Foreskin keratinocyte (primary cell): ENCODE measurements at places on chromosomes 1 and 21. TPM values are rescaled to one million over a fixed set of nuclear protein-coding genes. Genes with fewer than 3 reads are reported as not detected.
A peak's percentile ranks its signal among the peaks of the same experiment; 100 is the strongest.

- peak; percentile 88 for DNase-seq
Measured at GRCh38 chr1:116033322-116033721, 57.0 kb downstream of the SLC22A15 start.

GRCh38 chr1:19825298-19825697 lies 10.2 kb upstream of the RNF186 start:
- DNase-seq, result no peak

DNA sequence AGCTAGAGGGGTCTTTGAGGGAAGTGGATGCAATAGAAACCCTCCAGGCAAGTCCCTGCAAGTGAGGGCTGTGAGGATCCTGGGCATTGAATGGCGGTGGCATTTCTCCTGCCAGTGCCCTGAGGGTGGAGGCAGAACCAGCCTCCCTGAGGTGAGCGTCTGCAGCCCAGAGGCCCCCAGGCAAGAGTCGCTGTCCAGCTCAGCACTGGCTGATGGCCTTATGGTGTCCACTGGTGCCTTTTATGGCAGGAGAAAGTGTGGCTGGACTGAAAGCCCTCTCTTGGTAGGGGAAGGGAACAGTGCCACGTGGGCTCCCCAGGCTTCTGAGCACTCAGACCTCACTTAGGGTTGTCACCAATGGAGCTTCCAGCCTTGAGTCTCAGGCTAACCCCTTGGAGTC lies 77.3 kb downstream of the SH3BGR start:
- DNase-seq, result no peak

GRCh38 chr1:65434255-65434654 lies 13.8 kb downstream of the LEPR start:
- DNase-seq, result no peak

DNA sequence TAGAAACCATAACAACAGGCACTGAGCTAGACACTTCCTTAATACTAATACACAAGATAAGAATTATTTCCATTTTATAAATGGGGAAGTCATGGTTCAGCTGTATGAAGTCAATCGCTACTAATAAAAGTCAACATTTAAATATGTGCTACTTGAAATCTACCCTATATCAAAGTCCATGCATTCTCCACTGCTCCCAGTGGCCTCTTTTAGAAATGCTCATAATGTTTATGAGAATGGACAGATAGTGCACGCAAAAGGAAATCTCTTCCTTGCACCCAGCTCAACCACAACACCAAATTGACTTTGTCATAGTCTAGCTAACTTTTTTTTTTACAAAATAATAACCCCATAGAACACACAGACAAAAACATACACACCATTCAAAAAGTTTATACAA lies 281.7 kb upstream of the CXADR start:
- DNase-seq, result no peak

DNA sequence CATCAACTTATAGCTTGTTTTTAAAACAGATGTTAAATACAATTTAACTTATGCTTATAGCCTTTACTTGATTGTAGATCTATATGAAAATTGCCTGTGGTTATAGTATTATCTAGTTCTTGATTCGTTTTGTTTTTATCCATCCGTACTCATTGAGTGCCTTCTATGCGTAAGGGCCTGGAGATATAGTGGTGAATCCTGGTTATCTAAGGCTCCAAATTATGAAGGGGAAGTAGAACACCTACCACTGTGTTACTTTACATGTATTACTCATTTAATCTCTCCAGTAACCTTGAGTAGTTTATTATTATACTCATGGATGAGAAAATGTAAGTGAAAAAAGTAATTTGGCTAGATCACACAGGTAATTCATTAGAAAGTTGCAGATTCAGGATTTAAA lies 121.8 kb downstream of the OSBPL9 start:
- DNase-seq, result no peak

GRCh38 chr1:35447278-35447677 lies 109.9 kb downstream of the KIAA0319L start:
- no peak for DNase-seq

- DNase-seq, result no peak
Measured at GRCh38 chr1:36562181-36562685, 79.5 kb upstream of the CSF3R start.

- peak; percentile 38 for DNase-seq
Measured at GRCh38 chr1:207752456-207752998, 673 bp downstream of the CD46 start.

GRCh38 chr1:243251539-243251938 lies 3.5 kb downstream of the CEP170 start:
- DNase-seq, result no peak

GRCh38 chr1:236403905-236404696 lies 10.0 kb downstream of the EDARADD start:
- DNase-seq, result no peak

DNA sequence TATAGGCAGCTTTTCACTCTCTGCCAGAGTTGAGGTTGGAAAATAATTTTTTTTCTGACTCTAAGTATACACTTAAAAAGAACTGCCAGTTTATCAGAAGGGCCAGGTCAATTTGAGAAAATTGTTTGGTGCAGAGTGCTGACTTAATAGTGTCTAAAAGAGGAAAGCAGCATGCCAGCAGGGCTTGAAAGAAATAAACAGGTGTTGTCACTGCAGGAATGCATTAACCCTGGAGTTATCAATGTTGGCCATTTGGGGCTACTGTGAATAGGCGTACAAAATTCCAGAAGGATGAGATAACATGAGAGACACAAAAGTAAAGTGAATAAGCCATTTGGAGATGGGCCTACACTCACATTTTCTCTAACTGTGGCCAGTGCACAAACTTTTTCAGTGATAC lies 220.6 kb upstream of the PLD5 start:
- no peak for DNase-seq

DNA sequence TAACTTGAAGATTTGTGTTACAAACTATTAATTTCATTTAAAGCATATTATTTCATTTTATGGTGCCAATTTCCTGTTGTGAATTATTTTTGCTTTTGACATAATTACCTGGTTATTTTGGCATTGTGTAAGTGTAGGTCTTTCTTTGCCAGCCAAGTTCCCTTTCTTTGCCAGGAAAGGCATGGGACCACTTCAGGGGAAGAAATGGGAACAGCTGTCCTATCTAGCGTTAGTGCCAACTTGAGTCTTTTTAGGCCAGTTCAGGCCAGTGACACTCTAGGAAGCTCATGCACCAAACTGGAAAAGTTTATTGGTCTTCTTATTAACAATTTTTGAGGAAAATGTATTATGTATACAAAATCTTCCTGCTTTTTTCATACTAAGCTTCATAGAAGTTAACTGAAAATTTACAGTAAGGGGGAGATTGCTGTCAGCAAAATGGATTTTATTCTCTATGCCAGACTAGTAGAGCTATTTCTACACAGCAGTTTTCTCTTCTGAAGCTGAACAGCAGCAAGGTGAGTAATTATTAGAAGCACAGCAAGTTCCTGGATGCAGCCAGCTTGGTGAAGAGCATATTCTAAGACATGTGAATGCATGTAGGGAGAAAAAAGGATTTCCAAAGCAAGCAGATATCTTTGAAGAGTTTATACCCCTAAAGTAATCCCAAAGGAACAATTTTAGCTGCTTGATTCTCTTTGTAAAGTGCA lies 914.6 kb upstream of the ADGRL4 start:
- no peak for DNase-seq

DNA sequence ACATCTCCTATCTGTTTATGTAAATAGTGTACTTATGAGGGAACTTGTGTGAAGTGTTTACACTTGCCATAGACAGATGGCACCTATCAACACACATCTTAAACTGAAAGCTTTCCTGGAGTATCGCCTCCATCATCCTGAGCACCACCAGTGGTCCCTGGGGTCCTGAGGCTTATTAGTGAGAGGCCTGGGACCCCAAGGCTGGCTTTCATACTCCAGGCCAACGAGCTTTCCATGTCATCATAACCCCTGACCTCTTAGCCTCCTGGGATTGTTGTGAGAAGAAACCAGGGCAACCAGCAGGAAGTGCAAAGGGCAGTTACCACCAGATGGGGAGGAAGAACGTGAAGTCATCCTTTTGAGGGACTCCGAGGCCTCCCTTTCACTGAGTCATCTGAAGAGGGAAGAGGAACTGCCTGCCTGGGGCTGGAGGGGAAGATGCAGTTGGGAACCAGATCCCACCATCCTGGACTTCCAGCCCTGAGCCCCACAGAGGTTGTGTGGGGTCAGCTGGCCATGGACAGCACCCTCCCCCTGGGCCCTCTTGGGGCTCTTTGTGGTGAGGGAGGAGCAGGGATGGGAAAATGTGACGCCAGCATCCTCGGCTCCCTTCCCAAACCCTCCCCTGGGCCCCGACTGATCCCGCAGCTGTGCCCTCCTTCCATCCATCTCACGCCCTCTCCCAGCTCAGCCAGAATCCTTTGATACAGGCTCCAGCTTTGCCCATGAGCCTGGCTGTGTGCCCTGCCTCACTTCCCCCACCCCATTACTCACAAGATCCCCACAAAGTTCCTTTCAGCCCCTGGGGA lies 5.8 kb downstream of the INKA2 start:
- DNase-seq, result no peak

- no peak for DNase-seq
Measured at GRCh38 chr1:156075162-156075561, 7.1 kb downstream of the MEX3A start.

GRCh38 chr21:43921571-43921978 lies 56.6 kb downstream of the AGPAT3 start:
- DNase-seq, result no peak

GRCh38 chr1:81584398-81584797 lies 216.3 kb upstream of the ADGRL2 start:
- no peak for DNase-seq

DNA sequence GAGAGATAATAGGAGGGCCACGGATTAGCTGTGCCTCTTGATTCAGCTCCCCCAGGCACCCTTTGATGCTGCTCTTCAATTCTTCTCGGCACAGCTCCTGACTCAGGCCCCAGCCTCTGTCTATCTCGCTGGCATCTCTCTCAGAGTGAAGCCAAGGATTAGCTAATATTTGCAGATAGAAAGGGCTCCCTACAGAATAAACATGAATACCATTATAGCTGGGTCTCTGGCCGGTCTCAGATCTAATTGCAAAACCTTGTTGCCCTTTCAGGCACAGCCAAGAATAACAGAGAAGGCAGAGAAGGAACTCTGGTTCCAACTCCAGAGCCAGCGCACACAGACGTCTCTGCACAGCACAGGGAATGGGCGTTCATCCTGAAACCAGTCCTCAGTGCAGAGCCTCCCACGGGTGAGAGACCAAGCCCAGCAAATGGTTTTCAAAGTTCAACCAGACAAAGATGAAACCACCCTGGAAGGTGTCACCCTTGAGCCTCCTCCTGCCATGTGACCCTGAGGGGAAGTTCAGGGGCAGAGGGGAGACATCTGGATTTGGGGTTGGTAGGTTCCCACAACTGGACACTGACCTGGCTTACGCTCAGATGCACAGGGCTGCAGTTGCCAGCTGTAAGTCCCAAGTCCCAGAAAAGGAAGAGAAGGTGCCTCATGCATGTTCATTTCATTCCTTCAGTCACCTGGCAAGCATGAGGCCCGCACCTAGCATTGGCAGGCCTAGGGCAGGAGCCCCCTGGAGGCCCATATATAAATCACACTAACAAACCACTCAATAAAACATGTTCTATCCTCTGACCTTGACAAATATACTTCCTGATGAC lies 394.0 kb downstream of the NPHP4 start:
- DNase-seq, result no peak

- DNase-seq, result peak; percentile 87
Measured at GRCh38 chr1:171999756-172000155, 158.5 kb downstream of the DNM3 start.

GRCh38 chr1:27804791-27805190 lies 25.8 kb upstream of the PPP1R8 start:
- DNase-seq, result no peak

- no peak for DNase-seq
Measured at GRCh38 chr1:50193002-50193401, 84.3 kb downstream of the ELAVL4 start.

DNA sequence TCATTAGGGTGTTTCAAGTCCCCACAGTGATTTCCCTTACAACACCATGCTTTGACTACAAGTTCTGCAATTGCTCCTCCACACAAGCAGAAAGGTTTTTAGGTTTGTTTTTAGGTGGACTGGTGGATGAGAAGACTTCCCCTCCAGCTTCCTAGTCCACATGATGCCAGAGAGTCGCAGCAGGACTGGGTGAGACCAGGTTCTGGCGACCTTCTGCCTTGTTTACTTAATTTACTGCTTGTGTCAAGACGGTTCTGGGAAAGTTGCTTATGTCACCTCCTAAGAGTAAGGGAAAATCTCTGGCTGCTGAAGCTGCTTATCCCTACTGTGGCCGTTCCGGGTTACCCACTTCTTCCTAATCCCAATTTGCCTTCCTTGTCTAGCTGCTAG lies 76.4 kb downstream of the GLUL start:
- DNase-seq, result no peak

GRCh38 chr1:235043234-235043633 lies 85.4 kb downstream of the TOMM20 start:
- no peak for DNase-seq

DNA sequence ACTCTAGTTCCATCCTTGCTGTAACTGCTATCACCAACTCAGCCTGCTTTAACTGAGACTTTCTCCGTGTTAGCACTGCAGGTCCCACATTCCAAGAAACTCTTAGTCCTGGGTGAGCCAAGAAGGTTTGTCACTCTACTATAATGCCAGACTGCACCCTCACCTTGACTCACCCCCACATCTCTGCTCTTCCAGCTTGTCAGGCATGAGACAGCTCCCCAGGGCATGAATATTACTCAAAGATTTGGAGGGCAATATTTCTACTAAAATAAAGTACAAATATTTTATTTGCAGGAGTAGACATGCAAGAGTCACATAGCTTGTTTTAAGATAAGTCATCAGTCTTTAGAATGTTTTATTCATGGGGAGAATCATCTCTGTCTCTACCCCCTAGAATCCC lies 110.2 kb downstream of the MATN1 start:
- peak; percentile 95 for DNase-seq

- peak; percentile 50 for DNase-seq
Measured at GRCh38 chr1:157403203-157403602, 149.1 kb downstream of the FCRL5 start.

GRCh38 chr1:213369465-213369864 lies 318.4 kb downstream of the RPS6KC1 start:
- no peak for DNase-seq

GRCh38 chr21:25491267-25491666 lies 116.0 kb downstream of the MRPL39 start:
- DNase-seq, result no peak

- no peak for DNase-seq
Measured at GRCh38 chr21:45836268-45836655, 145.3 kb upstream of the COL6A1 start.

HMCN1 gene
- 0.46 and 0.85 TPM in 2 replicates for total RNA-seq

BCAN gene
- not detected in 2 replicates for total RNA-seq

CNIH3 gene
- total RNA-seq, result 0.65 and 0.78 TPM in 2 replicates

ESPN gene
- total RNA-seq, result 1.5 and 2.1 TPM in 2 replicates

MYBPH gene
- total RNA-seq, result not detected in 2 replicates

A3GALT2 gene
- not detected in 2 replicates for total RNA-seq

AUNIP gene
- 11.5 and 13.8 TPM in 2 replicates for total RNA-seq

SH2D1B gene
- not detected in 2 replicates for total RNA-seq

AMY1C gene
- total RNA-seq, result not detected in 2 replicates

LRRC52 gene
- total RNA-seq, result not detected in 2 replicates

LELP1 gene
- not detected in 2 replicates for total RNA-seq

MRPL37 gene
- total RNA-seq, result 102 and 116 TPM in 2 replicates

PWP2 gene
- total RNA-seq, result 2.4 and 23.6 TPM in 2 replicates

AMPD1 gene
- not detected in 2 replicates for total RNA-seq
